ENCODE measurements at places on chromosomes 13 and 19. TPM values are rescaled to one million over a fixed set of nuclear protein-coding genes. Genes with fewer than 3 reads are reported as not detected.

Gene SPTBN4
- 0.20 TPM for total RNA-seq

Gene LHB
- total RNA-seq: not detected

Gene ENOX1
- total RNA-seq: not detected

Gene PCP2
- total RNA-seq: 2.0 TPM

Gene MAG
- 0.36 TPM for total RNA-seq

Gene ZNRF4
- not detected for total RNA-seq

Gene VSTM1
- not detected for total RNA-seq

Gene BEST2
- not detected for total RNA-seq

Gene WDFY2
- total RNA-seq: 11.7 TPM

Gene FGF21
- total RNA-seq: not detected

Gene DCT
- 0.05 TPM for total RNA-seq

Gene CD70
- 30.1 TPM for total RNA-seq

Gene EPSTI1
- 56.0 TPM for total RNA-seq

Gene NCAN
- 0.48 TPM for total RNA-seq

Gene FGF22
- not detected for total RNA-seq
